Fibroblast of upper back skin (primary cell): ENCODE measurements at places on chromosomes 5 and 9.

DNA sequence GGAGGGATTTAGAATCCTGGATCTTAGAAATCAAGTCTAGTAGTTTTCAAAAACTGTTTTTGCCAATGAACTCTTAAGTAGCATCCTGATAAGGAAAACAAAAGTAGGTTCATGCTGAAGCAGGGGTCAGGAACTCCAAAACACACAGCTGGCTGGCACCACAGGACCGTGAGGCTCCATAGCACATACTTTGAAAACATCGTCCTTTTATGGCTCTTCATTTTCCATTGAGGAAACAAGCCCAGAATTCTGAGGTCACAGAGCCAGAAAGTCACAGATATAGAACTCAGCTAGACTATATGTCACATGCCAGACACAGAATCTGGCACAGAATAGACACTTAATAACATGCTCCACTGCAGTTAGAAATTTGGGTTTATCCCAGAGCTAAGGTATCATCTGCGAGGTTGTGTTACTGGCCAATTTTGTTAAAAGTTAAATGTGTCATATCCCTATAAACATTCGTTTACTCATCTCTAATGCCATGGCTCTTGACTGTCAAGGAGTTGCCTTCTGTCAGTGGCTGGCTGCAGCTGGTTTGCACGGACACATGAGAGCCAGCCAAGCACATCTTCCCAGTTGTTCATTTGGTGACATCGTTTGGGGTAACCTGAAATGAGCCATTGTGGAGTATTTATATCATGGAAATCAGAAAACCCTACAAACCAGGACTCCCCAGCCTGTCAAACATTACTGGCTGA is 58.8 kb downstream of the FAM78A start:
- DNase-seq, result no peak

DNA sequence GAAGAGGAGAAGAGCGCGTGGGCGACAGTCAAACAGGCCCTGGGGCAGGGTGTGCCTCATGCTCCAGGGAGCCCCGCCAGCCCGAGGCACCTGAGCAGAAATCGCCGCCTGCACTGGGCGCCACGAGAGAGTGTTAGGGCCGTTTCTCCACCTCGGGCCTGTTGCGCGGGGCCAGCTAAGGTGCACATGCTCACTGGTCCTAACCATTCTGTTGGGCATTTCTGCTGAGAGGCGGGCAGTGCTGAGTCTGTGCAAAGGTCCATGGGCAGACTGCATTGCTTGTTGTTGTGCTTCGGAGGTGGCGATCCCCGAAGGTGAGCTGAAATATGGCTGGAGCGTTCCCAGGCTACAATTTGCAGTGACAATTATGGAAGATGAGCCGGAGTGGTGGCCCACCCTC is 367.8 kb upstream of the SPATA31A5 start:
- no peak for DNase-seq

- no peak for DNase-seq
Measured at GRCh38 chr9:36847781-36848673, 186.0 kb downstream of the PAX5 start.

GRCh38 chr9:129258124-129258822 is 80.2 kb upstream of the IER5L start:
- DNase-seq, result peak; percentile 92

- no peak for DNase-seq
Measured at GRCh38 chr5:103927739-103928138, 365.1 kb upstream of the NUDT12 start.

GRCh38 chr9:97179616-97180015 is 127.8 kb upstream of the CCDC180 start:
- no peak for DNase-seq

DNA sequence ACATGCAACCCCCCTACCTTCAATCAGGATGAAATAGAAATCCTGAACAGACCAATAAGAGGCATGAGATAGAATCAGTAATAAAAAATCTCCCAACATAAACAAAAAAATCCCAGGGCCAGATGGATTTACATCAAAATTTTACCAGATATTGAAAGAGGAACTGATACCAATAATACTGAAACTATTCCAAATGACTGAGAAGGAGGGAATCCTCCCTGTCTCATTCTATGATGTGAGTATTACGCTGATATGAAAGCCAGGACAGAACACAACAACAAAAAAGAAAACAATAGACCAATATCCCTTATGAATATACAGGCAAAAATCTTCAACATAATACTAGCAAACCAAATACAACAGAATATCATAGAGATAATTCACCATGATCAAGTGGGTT is 109.0 kb upstream of the SMC2 start:
- DNase-seq, result no peak

- DNase-seq, result peak; percentile 4
Measured at GRCh38 chr5:175718401-175719108, 60.7 kb downstream of the HRH2 start.

- DNase-seq, result peak; percentile 67
Measured at GRCh38 chr5:150590979-150591695, 49.3 kb upstream of the SYNPO start.

DNA sequence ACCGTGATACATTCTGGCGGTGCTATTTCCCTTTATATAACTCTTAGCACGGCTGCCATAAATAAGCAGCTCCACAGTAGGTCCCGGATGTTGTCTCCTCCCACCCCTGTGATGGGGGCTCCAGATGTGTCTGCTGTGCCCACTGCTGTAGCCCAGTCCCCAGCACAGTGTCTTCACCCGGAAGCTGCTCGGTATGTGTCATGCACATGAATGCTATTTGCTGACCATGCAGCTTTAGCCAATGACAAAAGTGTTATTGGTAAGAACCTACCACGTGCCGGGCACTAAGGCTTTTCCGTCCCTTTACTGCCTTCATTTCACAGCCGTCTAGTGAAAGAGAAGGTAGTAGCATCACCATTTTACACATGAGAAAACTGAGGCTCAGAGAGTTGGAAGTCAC is 20.2 kb downstream of the HRH2 start:
- DNase-seq, result no peak

- DNase-seq, result no peak
Measured at GRCh38 chr5:59092758-59093157, 509.9 kb downstream of the RAB3C start.

GRCh38 chr9:91222457-91222856 is 139.3 kb downstream of the AUH start:
- DNase-seq, result no peak

DNA sequence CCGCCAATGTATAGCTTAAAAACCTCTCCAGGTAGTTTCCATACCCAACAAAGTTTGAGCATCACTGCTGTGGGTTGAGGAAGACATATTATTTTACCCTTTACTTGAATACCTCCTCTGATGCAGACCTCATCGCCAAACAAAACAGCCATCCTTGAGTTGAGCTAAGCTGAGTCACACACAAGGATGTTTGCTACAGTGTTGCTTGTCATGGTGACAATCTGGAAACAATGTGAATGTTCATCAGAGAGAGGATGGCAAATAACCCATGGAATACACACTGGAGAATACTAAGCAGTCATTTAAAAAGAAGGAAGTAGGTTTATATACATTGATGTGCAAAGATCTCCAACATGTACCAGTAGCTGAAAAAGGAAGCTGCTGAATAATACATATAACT is 41.1 kb upstream of the TCF7 start:
- no peak for DNase-seq

DNA sequence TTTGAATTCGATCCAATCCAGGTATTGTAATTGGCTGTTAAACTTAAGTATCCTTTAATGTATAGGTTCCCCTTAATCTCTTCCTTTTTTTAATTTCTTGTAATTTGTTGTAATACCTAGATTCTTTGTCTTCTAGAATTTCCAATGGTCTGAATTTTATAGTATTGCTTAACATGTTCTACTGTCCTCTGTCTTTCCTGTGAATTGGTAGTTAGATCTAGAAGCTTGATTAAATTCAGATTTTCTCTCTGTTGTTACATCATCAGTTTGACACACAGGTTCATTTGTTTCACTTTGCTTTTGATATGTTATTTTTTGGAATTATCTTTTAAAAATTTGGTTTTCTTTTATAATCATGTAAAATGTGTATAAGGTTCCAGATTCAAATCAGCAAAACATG is 13.8 kb downstream of the ZCCHC7 start:
- DNase-seq, result no peak

DNA sequence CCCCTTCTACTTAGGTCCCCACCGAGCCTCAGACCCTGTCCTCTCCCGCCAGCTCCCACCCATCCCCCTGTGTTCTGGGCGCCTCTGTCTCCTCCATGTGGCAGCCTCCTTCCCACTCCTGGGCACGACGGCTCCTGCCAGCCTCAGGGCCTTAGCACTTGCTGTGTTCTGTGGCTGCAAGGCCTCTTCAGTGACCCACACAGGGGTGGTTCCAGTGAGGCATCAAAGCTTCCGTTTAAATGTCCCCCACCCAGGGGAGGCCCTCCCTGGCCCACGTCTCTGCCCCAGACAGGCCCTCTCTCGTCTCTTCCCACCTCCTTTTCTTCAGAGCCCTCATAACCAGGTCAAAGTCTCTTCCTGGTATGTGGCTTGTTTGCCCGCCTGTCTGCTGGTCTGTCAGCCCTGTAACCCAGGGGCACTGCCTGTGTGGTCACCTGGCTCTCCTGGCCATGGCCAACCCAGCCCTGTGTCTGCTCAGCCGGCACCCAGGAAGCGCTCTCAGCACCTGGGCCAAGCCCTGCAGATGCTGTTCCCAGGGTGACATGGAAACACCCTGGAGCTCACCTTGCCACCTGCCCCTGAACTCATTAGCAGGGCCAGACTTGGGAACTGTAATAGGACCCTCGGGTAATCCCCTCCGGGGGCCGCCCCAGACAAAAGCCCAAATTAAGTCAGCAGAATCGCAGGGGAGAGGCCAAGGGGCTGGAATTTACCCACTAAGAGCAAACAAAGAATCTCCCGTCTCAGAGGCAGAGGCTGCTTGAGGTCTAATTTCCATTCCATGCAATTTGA is 33.7 kb downstream of the LHX3 start:
- DNase-seq, result no peak

DNA sequence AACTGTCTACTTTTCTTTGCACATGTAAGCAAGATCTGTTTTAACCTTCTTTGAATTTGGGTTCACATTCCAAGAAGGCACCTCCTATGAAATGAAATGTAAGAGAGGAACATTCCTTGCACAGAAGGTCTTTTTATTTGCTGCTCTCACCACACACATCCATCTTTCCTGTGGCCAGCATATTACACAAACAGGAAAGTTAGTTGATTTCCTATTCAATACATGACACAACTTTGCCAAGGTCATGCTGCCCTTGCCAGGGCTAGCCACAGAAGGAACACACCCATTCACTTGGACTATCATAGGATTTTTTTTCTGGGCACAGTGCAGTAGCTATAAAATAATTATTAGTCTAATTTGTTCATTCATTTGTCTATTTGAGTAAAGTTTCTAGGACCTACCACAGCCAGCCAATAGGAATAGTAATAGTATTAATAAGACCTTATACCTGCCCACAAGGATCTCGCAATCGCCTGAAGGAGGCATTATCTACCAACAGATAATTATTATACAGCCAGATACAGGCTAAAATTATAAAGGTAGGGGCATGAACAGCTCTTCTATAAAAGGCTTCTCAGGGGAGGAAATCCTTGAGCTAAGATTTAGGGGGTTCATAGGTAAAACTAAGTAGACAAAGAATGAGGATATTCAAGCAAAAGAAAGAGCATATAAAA is 78.1 kb upstream of the NREP start:
- peak; percentile 48 for DNase-seq

- DNase-seq, result no peak
Measured at GRCh38 chr9:129736334-129736733, 16.5 kb downstream of the PTGES start.

DNA sequence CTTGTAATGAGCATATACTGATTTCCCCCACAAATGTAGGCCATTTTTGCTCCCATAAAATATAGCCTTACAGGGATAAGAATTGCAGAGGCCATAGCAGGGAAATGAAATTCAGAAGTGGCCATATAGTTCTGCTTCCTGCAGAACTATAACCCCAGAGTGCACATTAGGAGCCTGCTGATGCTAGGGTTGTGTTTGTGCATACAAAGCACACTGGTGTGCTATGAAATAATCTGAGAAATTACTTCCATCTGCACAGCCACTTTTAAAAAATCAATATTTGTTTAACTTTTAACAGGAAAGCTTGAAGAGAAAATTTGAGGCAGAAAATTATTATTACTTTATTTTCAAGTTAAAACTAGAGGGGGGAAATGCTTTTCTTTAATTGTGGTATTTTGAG is 380.3 kb downstream of the MRPS30 start:
- DNase-seq, result no peak

DNA sequence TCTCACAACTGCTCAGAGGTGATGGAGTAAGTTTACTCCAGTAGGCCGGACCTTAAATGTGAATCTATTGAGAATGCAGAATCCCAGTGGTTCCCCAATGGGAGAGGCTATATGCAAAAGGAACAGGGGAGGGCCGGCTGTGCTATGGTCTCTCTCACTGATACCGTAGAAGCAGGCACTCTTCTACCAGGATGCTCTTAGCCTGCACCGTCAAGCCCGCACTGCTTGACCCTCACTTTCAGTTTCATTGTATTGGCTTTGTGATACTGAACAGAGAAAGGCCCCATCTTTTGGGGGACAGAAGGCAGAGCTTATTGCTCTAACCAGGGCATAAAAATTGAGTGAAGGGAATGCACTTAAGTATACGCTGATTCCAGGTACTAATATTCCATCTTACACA is 615.0 kb upstream of the RGMB start:
- DNase-seq, result no peak
